Trophoblast cell (in vitro differentiated cells and primary cell): ENCODE measurements at places on chromosomes 16 and 17.

DNA sequence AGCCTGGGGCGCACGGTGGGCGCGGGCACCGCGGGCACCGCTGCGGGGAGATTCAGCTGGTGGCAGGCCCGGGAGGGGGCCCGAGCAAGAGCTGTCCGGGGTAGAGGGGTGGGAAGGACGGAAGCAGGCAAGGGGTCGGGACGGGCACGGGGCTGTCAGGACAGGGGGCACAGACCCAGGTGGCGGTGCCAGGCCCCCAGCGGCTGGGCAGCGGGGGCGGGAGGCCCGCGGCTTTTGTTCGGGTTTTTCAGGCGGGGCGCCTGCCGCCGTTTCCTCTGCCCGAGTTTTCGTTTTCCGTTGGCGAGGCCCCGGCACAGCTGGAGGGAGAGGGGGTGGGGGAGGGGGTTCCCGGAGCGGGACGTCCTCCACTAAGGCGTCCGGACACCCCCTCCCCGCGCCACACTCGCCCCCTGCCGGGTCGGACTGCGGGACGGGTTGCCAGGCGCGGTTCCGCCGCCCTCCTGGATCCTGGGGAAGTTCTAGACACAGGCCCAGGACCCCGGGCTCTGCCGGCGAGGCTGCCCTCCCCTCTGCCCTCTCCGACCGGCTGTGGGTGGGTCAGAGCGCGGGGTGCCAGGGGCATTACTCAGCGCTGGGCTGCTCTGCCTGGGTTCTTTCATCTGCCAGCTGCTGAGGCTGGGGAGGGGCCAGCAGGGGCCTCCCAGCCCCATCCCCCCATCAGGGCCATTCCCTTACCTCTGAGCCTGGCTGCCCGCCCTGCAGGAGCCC lies 543 bp downstream of the ARHGAP23 start:
- DNase-seq: no peak

- no peak for DNase-seq
Observed at GRCh38 chr16:54446639-54447038, 160.1 kb upstream of the IRX3 start.

GRCh38 chr16:28503470-28504259 lies 3.0 kb downstream of the IL27 start:
- DNase-seq: peak; percentile 95

DNA sequence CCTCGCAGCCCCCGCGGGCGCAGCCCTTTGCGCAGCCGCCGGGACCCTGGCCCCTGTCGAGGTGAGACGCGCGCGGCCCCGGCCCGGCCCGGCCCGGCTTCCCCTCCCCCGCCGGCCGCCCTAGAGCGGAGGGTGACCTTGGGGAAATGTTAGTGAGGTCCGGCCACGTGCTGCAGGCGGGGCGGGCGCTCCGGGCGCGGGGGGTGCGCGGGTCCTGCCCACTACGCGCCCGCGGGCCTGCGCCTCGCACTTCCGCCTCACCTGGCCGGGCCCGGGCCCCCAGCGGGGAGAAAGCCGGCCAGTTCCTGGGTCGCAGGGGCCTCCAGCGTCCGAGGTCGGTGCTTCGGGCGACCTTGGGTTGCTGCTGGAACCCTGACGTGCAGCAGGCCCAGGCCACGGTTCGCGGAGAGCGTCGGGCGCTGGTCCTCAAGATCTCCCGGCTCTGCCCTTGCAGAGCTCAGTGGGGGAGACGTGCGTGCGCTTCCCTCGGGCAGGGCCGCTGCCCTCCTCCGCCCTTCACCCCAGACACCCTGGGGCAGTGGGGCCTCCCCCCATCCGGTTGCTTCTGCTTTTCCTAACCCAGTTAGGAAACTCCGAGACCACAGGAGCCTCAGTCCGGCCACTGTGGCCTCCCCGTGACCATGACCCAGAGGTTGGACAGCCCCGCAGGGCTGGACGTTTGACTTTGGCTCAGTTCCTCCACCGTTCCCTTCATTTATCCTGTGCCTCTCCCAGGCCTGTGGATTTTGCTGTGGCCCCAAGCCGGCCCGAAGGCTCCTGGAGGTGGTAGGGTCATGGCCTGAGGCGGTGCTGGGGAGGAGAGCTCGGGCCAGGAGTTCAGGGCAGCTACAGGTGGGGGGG lies 791 bp downstream of the MCRIP2 start:
- peak; percentile 57 for DNase-seq

- no peak for DNase-seq
Observed at GRCh38 chr16:85248342-85248741, 136.1 kb upstream of the CIBAR2 start.

- no peak for DNase-seq
Observed at GRCh38 chr16:60646631-60647030, 1389.6 kb downstream of the CDH8 start.

DNA sequence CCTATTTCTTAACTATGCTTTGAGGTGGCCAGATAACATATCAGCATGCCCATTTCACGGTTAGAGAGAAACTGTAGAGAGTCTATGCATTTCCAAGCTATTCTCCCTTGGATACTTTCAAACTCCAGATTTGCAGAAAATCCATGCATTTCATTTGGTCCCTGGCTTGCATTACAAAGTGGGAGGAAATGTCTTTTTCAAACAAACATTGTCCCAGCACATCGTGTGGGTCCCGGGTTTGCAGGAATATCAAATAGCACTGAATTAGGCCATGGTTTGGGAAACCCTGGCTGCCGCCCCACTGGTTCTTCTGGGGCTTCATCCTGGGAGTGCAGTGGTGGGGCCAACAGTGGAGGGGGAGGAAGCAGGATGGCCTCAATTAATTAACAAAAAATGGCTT lies 171.9 kb downstream of the IRX5 start:
- no peak for DNase-seq

DNA sequence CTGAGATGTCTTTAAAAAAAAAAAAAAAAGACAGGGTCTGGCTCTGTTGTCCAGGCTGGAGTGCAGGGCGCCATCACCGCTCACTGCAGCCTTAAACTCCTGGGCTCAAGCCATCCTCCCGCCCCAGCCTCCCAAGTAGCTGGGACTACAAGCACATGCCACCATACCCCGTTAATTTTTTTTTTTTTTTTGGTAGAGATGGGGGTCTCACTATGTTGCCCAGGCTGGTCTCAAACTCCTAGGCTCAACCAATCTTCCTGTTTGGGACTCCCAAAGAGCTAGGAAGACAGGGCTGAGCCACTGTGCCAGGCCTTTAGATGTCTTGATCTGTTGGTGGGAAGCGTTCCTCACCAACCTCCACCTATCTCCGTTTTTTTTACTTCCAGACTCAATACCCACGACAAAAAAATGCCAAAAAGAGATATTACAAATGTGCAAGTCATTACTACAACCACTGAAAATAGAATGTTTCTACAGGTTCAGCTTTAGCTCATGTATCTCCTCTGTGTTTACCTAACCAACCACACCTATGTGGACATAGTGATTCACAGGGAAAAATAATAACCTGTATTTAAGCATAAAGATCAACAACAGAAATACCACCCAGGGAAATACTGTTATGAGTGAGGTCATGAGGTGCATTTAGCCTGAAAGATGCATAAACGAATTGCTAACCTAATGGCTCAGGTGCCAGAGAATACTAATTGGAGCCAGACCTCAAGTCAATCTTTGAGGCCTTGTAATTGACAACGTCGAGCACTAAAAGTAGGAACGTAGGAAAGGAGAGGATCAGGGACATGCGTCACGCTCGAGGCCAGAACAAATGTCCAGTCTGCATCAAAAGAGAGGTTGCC lies 22.6 kb downstream of the NACA2 start:
- no peak for DNase-seq
